Esophagus squamous epithelium (tissue), 5 donors: ENCODE measurements at places on chromosomes 11 and 22.
A peak's percentile ranks its signal among the peaks of the same experiment; 100 is the strongest.

DNA sequence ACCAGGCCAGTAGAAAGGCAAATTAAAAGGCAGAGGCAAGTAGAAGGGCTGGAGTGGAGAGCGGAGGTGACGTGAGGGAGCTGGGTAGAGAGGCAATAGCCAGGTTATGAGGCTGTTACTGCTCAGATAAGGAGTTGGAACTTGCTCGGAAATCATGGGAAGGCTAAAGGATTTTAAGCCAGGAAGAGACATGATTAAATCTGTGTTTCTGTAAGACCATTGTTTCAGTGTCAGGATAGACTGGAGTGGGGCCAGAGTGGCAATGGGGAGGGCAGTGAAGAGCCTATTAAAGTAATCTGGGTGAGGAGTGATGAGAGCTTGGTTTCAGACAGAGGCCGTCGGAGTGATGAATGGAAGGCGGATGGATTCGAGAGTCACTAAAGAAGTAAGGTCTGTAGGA lies 39.0 kb downstream of the GRAMD1B start:
- DNase-seq = no peak
- H3K27ac ChIP-seq = no peak overlapping the region
- no peaks in the 10 kb centered on the region for H3K36me3 ChIP-seq
- no peak overlapping the region for H3K4me3 ChIP-seq

GRCh38 chr11:34445956-34446355 lies 7.2 kb downstream of the CAT start:
- H3K4me3 ChIP-seq = no peak overlapping the region
- H3K36me3 ChIP-seq = peaks cover 35% of the 10 kb centered on the region
- no peak for DNase-seq
- H3K4me1 ChIP-seq = no peaks in the 10 kb centered on the region
- no peaks in the 10 kb centered on the region for H3K27me3 ChIP-seq

GRCh38 chr11:133834682-133835592 lies 10.4 kb downstream of the SPATA19 start:
- no peaks in the 10 kb centered on the region for H3K27me3 ChIP-seq
- no peak for DNase-seq
- H3K36me3 ChIP-seq = no peaks in the 10 kb centered on the region

- no peaks in the 10 kb centered on the region for H3K4me1 ChIP-seq
- H3K36me3 ChIP-seq = no peaks in the 10 kb centered on the region
- H3K4me3 ChIP-seq = no peak overlapping the region
- no peaks in the 10 kb centered on the region for H3K27me3 ChIP-seq
- DNase-seq = no peak
These were observed 404.9 kb downstream of the NXPE2 start for GRCh38 chr11:115083144-115083806.

GRCh38 chr11:120869516-120870011 lies 154.3 kb upstream of the TBCEL start:
- no peaks in the 10 kb centered on the region for H3K4me1 ChIP-seq
- no peaks in the 10 kb centered on the region for H3K27me3 ChIP-seq
- no peaks in the 10 kb centered on the region for H3K36me3 ChIP-seq
- DNase-seq = no peak
- no peak overlapping the region for H3K27ac ChIP-seq

- DNase-seq = no peak
- no peak overlapping the region for H3K27ac ChIP-seq
- H3K4me1 ChIP-seq = no peaks in the 10 kb centered on the region
- H3K36me3 ChIP-seq = no peaks in the 10 kb centered on the region
These were observed 148.3 kb downstream of the CEP164 start for GRCh38 chr11:117475716-117476530.

GRCh38 chr22:36369004-36369921 lies 18.5 kb downstream of the MYH9 start:
- peak overlapping the region; percentile 27 for H3K4me3 ChIP-seq
- H3K27ac ChIP-seq = peak overlapping the region; percentile 98
- no peaks in the 10 kb centered on the region for H3K27me3 ChIP-seq
- H3K4me1 ChIP-seq = peaks cover 93% of the 10 kb centered on the region
- peaks cover 9% of the 10 kb centered on the region for H3K36me3 ChIP-seq
- DNase-seq = no peak

DNA sequence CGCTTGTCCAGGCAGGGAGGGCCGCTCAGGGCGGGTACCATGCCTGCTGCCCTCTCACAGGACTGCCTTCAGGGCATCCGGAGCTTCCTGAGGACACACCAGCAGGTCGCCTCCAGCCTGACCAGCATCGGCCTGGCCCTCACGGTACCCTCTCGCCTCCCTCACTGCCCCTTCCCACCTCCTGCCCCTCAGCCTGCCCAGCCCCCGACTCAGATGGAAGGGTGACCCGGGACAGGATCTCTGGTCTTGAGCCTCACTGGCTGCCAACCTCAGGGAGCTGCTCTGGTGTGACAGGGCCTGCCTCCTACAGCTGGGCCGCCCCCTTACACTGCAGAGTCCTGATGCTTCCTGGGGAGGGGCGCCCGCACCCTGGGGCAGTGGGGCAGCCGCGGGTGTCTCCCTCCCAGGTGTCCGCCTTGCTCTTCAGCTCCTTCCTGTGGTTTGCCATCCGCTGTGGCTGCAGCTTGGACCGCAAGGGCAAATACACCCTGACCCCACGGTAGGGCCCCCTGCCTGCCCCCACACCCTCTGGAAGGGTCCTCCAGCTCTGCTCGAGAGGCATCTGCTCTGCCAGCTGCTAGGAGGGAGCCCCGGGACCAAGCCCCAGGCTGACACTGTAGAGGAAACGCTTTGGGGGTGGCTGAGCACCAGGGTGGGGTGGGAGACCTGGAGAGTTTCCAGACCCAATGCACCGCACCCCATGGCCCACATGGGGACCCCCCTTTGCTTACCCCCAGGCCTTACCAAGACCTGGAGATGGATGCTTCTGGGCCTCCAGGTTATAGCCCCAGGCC lies 14.6 kb downstream of the TSPAN32 start:
- no peak overlapping the region for H3K27ac ChIP-seq
- H3K4me1 ChIP-seq = peaks cover 30% of the 10 kb centered on the region
- DNase-seq = no peak
- H3K36me3 ChIP-seq = no peaks in the 10 kb centered on the region

DNA sequence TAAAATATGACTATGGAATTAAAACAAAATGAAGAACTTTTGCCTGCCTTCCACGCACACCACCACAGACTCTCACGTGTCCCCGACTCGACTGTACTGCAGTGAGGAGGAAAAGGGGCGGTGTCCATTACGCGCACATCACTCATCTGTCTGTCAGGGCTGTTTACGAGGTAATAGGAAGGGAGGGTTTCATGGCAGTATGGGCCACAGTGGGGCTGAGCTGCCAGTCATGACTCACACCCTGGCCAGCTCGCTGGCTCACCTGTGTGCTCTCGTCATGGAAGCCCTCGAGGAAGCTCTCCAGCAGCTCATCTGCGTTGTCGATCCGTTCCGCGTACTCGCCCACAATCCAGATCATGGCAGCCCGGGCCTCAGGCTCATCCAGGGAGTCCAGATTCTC lies 33.5 kb upstream of the RASL10A start:
- no peaks in the 10 kb centered on the region for H3K4me1 ChIP-seq
- no peak overlapping the region for H3K4me3 ChIP-seq
- peaks cover 100% of the 10 kb centered on the region for H3K36me3 ChIP-seq
- DNase-seq = no peak

DNA sequence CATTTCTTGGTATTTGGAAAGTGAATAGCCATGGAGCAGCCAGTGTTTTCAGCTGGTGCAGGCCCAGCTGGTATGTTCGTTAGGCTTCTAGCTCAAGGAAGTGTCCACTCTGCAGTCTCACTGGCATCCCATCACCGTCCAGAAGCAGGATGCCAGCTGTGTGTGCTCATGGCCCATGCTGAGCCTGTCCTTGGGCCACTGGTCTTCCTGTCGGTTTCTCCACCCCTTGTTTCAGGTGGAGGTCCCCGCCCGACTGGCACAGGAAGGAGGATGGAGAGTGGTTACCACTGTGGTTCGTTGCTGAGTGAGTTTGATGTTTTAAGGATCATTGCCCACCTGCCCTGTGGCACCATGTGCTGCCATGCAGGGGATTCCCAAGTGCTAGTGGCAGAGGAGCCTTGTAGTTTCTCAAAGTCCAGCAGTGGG lies 63.7 kb downstream of the MED15 start:
- no peak overlapping the region for H3K27ac ChIP-seq
- H3K27me3 ChIP-seq = no peaks in the 10 kb centered on the region
- H3K4me3 ChIP-seq = no peak overlapping the region
- H3K36me3 ChIP-seq = peaks cover 62% of the 10 kb centered on the region
- DNase-seq = no peak

DNA sequence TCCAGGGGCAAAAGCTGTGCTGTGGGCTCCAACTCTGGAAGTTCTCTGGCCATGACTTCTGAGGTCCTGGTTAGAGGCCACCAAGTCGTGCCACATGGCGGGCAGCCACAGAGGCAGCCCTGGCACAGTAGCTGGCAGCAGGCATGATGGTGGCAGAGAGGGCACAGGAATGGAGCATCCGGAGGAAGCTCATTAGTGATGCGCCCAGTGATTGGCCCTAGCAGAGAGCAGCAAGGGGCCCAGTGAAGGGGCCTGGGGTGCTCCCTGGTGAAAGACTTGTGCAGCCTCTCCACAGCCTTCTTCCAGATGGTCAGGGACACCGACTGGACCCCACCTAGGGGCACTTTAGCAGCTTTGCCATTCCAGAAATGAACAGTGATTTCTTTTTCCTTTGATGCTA lies 7.0 kb downstream of the C11orf16 start:
- H3K27me3 ChIP-seq = no peaks in the 10 kb centered on the region

GRCh38 chr11:86230179-86230804 lies 14.3 kb upstream of the EED start:
- peaks cover 22% of the 10 kb centered on the region for H3K4me1 ChIP-seq
- H3K27me3 ChIP-seq = no peaks in the 10 kb centered on the region
- DNase-seq = no peak
- H3K36me3 ChIP-seq = no peaks in the 10 kb centered on the region

DNA sequence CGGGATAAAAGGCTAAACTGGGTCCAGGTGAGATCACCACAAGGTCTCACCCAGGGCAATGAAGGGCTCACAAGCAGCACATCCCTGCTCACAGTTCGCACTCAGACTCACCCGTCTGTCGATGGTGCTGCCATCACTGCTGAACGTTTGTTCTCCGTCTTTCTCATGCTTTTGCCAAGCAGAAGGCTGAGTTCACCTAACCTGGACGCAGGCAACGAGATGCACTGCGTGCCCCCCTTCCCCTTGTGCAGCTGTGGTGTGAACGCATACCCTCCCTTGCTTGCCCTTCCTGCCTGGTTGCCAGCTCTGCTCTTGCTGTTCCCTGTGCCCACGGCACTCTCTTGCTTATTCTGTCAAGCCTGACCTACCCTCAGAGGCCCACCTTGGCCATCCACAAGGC lies 18.0 kb downstream of the KCTD21 start:
- no peak for DNase-seq
- H3K4me3 ChIP-seq = no peak overlapping the region
- H3K27me3 ChIP-seq = no peaks in the 10 kb centered on the region
- peaks cover 37% of the 10 kb centered on the region for H3K36me3 ChIP-seq
- peak overlapping the region; percentile 81 for H3K27ac ChIP-seq

GRCh38 chr22:21951062-21951461 lies 1.6 kb downstream of the PPM1F start:
- peaks cover 2% of the 10 kb centered on the region for H3K36me3 ChIP-seq
- H3K27ac ChIP-seq = peak overlapping the region; percentile 89
- H3K4me3 ChIP-seq = no peak overlapping the region
- no peak for DNase-seq
- H3K27me3 ChIP-seq = no peaks in the 10 kb centered on the region

DNA sequence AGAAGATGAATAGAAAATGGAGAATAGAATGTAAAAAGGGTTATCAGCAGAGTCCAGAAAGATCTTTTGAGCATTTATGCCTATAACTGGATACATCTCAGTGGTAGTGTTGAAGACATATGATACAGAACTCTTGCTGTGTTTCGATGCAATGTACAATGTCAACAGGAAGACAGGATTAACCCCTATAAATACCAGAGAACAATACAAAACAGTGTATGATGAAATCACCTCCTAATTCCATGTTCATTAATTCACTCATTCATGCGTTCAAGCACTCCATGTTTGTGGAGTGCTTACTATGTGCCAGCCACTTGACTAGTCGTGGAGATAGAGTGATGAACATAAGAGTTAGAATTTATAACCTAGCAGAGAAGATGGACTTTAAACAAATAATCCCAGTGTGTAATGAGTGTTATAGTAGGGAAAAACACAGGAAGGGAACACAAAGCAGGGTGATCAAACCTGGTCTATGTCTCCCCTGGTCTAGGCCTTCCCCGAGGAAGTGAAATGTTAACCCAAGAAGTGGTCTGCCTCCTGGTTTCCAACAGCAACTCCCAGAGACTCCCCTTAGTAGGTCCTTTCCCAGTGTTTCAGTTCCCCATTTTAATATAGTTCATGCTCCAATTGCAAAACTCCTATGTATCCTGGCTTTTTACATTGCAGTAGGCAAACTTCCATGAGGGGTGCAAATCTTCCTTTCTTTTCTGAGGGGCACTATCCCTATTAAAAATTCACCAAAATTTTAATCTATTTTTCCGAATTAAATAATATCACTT lies 9.1 kb upstream of the SESN3 start:
- peaks cover 17% of the 10 kb centered on the region for H3K4me1 ChIP-seq
- H3K36me3 ChIP-seq = no peaks in the 10 kb centered on the region
- H3K27ac ChIP-seq = no peak overlapping the region
- DNase-seq = no peak
- no peak overlapping the region for H3K4me3 ChIP-seq
- H3K27me3 ChIP-seq = no peaks in the 10 kb centered on the region

DNA sequence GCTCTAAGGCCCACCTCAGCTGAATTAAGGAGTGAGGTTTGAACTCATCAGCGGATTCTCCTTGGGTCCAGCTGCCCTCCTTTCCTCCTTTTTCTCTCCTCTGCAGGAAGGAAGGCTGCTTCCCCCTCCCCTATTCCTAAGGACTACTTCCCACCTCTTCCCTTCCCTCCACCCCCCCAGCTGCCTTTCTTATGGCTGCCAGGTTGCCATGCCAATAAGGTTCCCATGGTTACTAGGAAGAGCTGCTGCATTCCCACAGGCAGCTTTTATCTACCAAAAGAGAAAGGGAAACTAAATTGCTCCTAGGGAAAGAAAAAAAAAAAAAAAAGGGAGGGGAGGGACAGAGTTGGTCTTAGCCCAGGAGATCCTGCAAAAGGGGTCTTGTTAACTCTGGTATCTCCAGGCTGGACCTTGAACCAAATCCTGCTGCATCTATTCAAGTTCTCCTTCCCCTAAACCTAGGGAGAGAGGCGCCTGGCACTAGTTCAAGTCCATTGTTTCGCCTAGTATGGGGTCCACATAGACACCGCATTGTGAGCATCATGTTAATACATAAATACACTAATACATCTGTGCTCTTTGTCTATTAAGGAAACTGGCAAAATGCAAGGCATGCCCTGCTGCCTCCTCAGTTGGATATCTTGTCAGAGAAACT lies 21.2 kb upstream of the FEZ1 start:
- H3K4me1 ChIP-seq = peaks cover 4% of the 10 kb centered on the region
- no peak overlapping the region for H3K4me3 ChIP-seq
- H3K36me3 ChIP-seq = no peaks in the 10 kb centered on the region
- no peaks in the 10 kb centered on the region for H3K27me3 ChIP-seq

- no peak overlapping the region for H3K4me3 ChIP-seq
- DNase-seq = no peak
- H3K27ac ChIP-seq = no peak overlapping the region
- H3K4me1 ChIP-seq = no peaks in the 10 kb centered on the region
- no peaks in the 10 kb centered on the region for H3K36me3 ChIP-seq
These were observed 30.9 kb downstream of the SMIM38 start for GRCh38 chr11:69186316-69187260.

GRCh38 chr11:65295571-65296341 lies 18.9 kb upstream of the CDC42EP2 start:
- DNase-seq = no peak
- H3K27ac ChIP-seq = peak overlapping the region; percentile 44
- H3K4me1 ChIP-seq = peaks cover 17% of the 10 kb centered on the region
- peaks cover 52% of the 10 kb centered on the region for H3K36me3 ChIP-seq
- H3K27me3 ChIP-seq = no peaks in the 10 kb centered on the region

GRCh38 chr11:94544646-94545263 lies 1.0 kb downstream of the FUT4 start:
- H3K27me3 ChIP-seq = no peaks in the 10 kb centered on the region
- peaks cover 40% of the 10 kb centered on the region for H3K4me1 ChIP-seq
- DNase-seq = no peak
